Common myeloid progenitor, CD34-positive (primary cell): ENCODE measurements at places on chromosomes 3 and 15.

DNA sequence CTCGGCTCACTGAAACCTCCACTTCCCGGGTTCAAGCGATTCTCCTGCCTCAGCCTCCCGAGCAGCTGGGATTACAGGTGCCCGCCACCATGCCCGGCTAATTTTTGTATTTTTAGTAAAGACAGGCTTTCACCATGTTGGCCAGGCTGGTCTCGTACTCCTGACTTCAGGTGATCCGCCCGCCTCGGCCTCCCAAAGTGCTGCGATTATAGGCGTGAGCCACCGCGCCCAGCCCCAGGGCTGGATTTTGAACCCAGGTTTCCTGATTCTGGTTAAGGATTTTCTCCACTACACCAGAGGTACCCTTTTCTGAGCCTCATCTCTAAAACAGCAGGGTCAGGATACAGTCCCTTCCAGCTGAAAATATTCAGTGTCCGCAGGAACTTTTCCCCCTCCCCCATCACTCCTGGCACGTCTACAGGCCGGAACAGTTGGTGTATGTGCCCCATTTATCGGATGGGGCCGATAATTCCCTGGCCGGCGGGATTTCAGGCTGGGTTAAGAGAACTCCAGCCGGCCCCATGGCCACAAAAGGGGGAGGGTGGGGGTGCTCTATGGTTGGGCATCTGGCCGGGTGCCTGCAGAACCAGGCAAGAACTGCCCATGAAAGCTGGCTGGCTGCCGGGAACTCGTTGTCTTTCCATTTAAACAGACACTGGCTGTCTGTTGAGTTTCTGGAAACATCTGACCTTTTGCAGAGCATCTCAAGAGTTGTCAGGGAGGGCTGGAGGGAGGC lies 26.8 kb upstream of the SEMA4B start:
- H3K4me1 ChIP-seq, result no peaks in the 10 kb centered on the region
- no peak for DNase-seq
- no peak overlapping the region for H3K27ac ChIP-seq
- H3K27me3 ChIP-seq, result no peaks in the 10 kb centered on the region

- H3K27me3 ChIP-seq, result no peaks in the 10 kb centered on the region
- no peak overlapping the region for H3K4me3 ChIP-seq
- no peak for DNase-seq
- no peak overlapping the region for H3K27ac ChIP-seq
Observed at GRCh38 chr15:57333487-57333886, 42.8 kb upstream of the CGNL1 start.

DNA sequence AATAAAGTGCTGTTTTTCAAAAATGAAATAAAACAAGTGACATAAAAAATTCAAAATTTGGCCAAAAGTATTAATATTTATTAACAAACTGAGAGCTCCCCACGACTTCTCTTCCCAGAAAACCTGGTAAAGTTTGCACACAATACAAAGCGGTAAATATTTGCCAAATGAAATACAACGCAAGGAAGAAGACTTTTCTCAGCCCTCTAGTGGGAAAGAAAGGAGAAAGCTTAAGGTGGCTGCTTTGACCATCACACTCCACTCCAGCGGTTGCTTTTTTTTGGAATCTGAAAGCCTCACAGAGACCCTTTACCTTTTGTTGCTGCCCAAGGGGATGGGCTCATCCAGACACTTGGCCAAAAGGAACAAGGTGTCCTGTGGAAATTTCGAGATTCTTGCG lies 1.1 kb upstream of the GK5 start:
- no peak for DNase-seq
- H3K27ac ChIP-seq, result no peak overlapping the region
- H3K36me3 ChIP-seq, result no peaks in the 10 kb centered on the region
- no peak overlapping the region for H3K4me3 ChIP-seq
- H3K4me1 ChIP-seq, result peaks cover 11% of the 10 kb centered on the region
- H3K27me3 ChIP-seq, result no peaks in the 10 kb centered on the region

DNA sequence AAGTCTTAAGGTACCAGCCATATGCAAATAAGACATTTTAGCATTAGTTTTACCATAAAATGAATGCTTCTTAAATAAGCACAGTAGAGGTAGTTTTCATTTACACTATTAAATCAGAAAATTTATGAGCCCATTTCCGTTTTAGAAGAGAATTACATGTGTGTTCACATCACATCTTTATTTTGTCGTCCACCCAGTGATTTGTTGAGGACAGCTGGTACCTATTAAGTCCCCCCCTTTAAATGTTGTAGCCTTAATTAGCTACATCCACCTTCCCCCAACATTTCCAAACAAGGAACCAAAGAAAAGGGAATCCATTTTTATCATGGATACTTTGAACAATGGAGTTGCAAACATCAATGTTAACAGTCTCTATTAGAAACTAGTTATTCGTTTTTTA lies 6.8 kb downstream of the IL17RD start:
- H3K27ac ChIP-seq, result no peak overlapping the region
- no peaks in the 10 kb centered on the region for H3K4me1 ChIP-seq
- H3K36me3 ChIP-seq, result no peaks in the 10 kb centered on the region
- DNase-seq, result no peak
- no peak overlapping the region for H3K4me3 ChIP-seq

DNA sequence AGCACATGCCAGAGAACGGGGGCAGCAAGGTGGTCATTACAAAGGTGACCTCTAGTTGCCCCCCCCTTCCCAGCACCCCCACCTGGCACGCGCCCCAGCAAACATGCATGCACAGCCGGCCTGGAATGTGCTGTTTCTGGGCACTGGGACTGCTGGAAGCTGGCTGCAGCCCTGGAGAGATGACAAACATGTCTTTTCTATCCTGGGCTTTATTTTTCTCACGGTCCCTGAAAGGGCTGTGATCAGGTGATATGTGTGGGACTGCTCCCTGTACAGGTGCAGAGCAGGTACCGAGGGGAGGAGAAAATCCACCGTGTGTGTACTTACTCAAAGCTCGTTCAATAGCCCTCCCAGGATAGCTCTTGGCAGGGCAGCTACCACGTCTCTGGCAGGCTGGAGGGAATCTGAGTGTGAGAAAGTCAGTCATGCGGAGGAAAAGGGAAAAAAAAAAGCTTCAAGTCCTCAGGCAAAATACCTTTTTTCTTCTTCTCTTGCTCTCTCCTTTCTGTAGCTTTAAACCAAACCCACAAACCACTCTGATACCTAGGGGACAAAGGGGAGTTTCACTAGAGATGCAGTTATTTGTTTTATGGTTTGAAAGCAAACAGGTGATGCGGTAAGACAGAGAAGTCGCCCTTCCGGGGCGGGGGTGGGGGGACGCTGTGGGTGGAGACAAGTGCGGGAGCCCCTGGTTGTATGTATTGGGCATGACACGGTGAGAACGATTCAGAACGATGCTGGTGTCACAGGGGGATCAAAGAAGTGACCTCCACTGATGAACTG lies 5.0 kb upstream of the HES1 start:
- H3K4me1 ChIP-seq, result peaks cover 23% of the 10 kb centered on the region
- H3K27me3 ChIP-seq, result peaks cover 13% of the 10 kb centered on the region
- no peak overlapping the region for H3K27ac ChIP-seq
- DNase-seq, result no peak
- H3K4me3 ChIP-seq, result no peak overlapping the region

- no peak overlapping the region for H3K4me3 ChIP-seq
- H3K4me1 ChIP-seq, result no peaks in the 10 kb centered on the region
- H3K27me3 ChIP-seq, result no peaks in the 10 kb centered on the region
- H3K36me3 ChIP-seq, result no peaks in the 10 kb centered on the region
- H3K27ac ChIP-seq, result no peak overlapping the region
Observed at GRCh38 chr3:39766433-39766832, 43.0 kb upstream of the MYRIP start.

DNA sequence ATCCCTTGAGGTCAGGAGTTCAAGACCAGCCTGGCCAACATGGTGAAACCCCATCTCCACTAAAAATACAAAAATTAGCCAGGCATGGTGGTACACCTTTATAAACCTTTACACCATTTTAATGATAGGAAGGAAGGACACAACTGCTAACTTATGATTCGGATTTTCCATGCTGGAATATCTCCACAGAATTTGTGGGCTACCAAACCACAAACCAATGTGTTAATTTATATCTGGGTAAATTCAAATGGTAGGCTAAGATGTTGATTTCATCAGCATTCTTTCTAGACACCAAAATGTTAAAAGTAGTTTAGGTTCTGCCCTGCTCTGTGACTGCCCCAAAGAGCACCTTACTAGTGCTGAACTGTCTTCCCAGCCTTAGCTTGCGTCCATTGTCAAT lies 72.8 kb downstream of the POLQ start:
- peaks cover 5% of the 10 kb centered on the region for H3K36me3 ChIP-seq
- H3K27ac ChIP-seq, result no peak overlapping the region
- no peaks in the 10 kb centered on the region for H3K27me3 ChIP-seq
- no peak for DNase-seq
- no peaks in the 10 kb centered on the region for H3K4me1 ChIP-seq

DNA sequence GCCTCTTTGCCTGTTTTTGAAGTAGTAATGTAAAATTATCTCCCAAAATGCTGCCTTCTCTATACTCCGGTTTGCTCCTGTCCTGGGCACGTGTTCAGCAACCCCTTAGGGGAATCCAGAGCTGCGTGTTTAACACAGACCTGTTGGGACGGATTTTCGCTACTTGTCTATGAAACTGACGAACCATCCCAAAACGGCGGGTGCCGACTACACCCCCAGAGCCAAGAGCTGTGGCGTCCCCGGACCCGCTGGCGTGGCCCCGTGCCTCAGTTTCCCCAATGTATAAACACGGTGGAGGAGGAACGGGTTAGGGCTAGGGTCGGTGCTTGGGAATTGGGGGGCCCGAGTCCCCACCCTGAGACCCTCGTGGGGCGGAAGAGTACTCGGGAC lies 473 bp downstream of the FHIT start:
- H3K4me1 ChIP-seq, result peaks cover 16% of the 10 kb centered on the region

DNA sequence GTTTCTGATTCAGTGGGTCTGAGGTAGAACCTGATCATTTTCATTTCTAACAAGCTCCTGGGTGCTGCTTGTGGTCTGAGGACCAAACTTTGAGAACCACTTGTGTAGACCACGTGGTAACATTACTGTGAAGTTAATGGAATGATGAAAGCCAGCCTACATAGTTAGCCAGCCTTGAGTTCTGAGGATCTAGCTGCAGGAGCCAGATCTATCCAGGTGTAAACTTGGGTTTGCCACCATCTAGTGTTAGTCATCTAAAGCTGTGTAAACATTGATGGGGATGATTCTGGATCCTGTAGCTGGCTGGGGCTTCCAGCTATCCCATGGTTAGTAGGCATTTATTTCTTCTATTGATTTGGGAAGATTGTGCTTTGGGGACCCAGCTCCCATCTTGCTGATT lies 170.0 kb downstream of the TMEM108 start:
- peaks cover 36% of the 10 kb centered on the region for H3K4me1 ChIP-seq
- no peak for DNase-seq
- H3K4me3 ChIP-seq, result no peak overlapping the region
- H3K27me3 ChIP-seq, result no peaks in the 10 kb centered on the region
- no peak overlapping the region for H3K27ac ChIP-seq
- H3K36me3 ChIP-seq, result no peaks in the 10 kb centered on the region

DNA sequence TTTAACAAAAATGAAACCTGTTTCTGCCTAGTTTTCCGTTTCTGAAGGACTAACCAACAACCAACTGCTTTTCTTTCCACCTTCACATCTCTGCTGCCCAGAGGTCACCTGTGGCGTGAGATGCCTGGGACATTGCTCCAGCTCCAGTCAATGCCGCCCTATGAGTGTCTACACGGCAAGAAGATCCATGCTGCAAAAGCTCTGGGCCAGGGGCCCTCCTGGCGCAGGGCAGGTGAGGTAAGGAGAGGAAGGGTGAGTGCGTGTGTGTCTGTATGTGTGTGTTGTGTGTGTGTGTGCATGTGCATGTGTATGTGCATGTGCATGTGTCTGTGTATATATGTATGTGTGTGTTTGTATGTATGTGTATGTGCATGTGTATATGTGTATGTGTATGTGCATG lies 131.4 kb downstream of the NSMCE3 start:
- H3K36me3 ChIP-seq, result no peaks in the 10 kb centered on the region
- DNase-seq, result no peak
- H3K27ac ChIP-seq, result no peak overlapping the region
- no peaks in the 10 kb centered on the region for H3K4me1 ChIP-seq
- H3K4me3 ChIP-seq, result no peak overlapping the region

DNA sequence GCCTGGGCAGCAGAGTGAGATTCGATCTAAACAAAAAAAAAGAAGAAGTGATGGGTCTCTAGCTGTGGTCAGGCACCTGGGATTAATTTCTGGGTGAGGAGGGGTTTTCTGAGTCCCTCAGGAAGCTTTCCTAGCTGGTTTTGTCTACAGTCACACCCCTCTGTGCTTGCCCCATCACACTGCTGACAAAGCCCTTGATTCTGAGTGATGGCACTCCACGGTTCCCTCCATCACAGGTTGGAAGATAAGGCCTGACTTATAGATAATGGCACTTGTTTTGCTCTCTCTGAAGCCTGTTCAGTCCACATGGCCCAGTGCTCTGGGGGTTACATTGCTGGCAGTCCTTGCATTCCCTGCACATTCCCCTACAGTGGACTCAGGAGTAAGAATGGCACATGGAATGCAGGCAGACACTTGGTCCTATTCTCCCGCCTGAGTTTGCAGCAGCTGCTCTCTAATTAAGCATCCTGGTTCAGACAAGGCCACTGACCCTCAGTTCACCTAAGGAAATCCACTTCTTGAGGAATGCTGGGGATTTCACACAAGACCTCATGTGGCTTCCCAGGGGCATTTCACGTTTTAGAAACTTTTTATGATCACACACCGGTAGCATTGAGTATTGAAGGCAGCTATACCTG lies 81.0 kb upstream of the NMNAT3 start:
- H3K27me3 ChIP-seq, result no peaks in the 10 kb centered on the region
- no peak for DNase-seq
- no peak overlapping the region for H3K4me3 ChIP-seq
- no peaks in the 10 kb centered on the region for H3K4me1 ChIP-seq
- H3K36me3 ChIP-seq, result no peaks in the 10 kb centered on the region

GRCh38 chr3:151774235-151774634 lies 39.7 kb upstream of the AADAC start:
- no peak overlapping the region for H3K27ac ChIP-seq
- H3K4me3 ChIP-seq, result no peak overlapping the region
- peaks cover 10% of the 10 kb centered on the region for H3K4me1 ChIP-seq
- no peaks in the 10 kb centered on the region for H3K27me3 ChIP-seq

DNA sequence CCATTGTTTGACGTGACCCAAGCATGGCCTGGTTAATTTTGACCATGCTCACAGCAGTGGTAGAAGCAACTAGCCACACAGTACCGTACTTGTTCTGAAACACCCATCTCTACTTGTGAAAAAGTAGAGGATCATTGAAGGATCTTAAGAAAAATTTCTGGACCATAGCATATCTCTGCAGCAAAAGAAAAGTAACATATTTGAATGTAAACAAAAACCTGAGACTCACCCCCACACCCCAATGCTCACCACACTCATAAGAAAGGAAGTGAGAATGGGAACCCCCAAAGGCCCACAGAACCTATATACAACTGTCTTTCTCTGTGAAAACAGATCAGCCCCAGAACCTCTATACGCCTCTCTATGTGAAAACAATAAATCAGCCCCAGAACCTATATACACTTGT lies 33.8 kb upstream of the TFRC start:
- H3K27ac ChIP-seq, result peak overlapping the region; percentile 32
- no peak overlapping the region for H3K4me3 ChIP-seq
- H3K27me3 ChIP-seq, result no peaks in the 10 kb centered on the region
- no peaks in the 10 kb centered on the region for H3K36me3 ChIP-seq
- H3K4me1 ChIP-seq, result peaks cover 20% of the 10 kb centered on the region
